ENCODE measurements at places on chromosomes 2 and 18.

DNA sequence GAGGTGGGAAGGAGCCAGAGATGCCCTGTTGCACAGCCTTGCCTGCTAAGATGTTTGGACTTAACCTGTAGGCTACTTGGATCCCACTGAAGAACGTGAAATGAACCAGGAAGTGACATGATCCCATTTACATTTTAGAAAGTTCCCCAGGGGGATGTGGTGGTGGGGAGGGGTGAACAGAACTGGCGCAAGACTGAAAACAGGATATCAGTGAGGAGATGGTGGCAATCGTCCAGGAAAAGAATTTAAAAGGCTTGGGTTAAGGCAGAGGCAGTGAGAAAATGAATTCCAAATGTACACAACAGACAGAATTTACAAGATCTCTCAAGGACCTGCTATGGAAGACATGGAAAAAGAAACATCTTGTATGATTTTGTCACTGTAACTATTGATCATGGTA, 42.3 kb downstream of the SULT1C2 start:
- no peak for DNase-seq

GRCh38 chr2:170022692-170023091, 155.3 kb upstream of the MYO3B start:
- DNase-seq: no peak

DNA sequence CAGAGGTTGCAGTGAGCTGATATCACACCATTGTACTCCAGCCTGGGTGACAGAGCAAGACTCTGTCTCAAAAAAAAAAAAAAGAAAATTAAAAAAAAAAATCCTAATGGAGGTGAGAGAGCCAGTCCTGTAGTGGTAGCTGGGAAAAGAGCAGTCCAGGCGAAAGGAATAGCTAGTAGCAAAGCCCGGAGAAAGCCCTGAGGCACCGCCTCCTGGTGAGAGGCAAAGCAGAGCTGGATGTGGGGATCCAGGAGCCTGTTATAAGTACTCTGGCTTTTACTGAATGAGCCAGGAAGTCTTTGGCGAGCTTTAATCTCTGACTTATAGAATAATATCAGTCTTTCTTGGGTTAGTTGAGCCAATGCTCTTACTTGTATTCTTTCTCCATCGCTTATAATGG, 6.6 kb upstream of the KLHL23 start:
- no peak for DNase-seq

DNA sequence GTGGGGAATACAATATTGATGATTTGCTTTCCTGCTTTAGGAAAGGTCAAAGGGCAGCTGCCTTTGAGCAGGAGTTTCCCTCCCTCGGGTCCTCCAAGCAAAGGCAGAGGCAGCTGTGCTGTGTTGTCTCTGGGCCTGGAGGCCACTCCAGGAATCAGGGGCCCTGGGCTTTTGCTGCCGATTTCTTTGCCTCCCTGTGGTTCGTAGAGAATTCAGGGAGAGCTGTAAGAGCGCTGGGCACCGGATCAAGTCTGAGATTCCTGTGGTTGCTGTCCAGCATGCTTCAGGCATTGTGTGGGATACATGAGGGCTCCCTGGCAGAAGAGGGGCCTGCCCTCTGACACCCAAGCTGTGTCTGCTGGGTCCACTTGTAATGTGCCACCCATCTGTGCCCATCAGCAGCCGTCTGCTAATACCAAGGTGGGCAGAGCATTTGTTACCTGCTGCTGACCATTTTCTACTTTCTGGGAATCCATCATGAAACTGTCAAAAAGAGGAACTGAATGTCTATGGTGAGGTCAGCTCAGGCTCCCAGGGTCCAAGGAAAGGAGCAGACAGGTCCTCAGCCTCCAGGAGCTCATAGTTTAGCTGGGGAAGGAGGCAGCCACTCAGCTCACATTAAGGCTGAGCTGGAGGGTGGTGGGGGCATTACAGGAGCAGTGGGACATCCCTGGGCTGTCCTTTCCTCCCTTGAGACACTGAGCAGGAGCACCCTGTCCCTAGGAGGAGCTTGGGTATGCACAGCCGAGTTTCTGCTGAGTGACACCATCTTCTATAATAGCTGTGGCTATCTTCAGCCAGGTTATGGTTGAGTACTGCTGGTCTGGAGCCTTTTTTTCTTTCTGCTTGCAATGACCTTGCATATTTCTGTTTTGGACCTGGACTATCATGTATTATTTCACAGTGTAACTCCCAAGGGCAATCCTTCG, 68.5 kb downstream of the CTIF start:
- DNase-seq: no peak

DNA sequence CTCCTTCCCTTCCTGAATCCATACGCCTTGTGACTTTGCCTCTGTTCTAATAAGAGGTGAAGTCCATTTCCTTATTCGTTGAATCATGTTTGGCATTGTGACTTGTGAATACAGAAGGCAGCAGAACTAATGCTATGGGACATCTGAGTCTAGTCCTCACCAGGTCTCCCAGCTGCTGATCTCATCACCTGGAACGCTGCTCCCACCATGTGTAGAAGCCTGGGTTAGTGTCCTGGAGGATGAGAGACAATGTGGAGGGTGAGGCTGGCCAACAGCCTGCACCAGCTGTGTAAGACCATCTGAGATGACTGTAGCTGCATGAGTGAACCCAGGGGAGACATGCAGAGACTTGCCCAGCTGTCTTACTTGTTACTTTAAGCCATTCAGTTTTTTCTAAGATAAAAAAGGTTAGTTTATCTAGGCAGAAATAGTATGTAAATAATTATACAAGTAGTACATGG, 3.5 kb upstream of the HAAO start:
- no peak for DNase-seq

DNA sequence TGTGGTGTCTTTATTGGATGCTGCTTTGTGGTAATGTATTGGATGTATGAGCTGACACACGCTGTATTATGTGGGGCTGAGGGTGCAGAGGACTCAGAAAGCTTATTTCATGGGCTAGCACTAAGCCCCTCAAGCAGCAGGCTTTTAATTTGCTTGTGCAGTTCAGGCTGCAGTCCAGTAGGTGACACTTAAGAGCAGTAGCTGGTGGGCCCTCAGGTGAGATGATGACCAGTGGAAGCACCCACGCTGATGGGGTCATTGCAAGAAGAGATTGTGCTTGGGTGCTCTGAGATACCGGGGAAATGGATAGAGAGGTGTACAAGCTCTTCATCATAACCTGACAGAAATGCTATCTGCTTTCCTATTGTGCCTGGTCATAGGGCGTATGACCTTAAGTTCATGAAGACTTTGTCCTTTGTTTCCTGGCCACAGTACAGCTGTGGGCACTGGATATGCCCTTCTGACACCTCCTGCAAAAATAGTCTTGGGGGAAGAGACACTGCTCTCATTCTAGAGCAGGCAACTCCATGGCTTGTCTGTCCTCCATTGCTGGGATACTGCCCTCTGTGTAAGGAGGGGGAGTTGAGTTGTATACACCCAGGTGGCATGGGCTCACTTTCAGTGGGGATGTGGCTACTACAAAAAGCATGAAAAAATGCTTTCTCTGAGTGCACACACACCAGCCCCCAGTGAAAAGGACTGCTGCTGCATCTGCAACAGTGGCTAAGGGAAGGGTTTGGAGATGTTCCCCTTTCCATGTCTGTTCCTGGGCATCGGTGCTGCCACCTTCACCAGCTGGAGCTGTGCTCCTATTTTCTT, 205.7 kb upstream of the ZSWIM2 start:
- DNase-seq: no peak

GRCh38 chr2:180254872-180255271, 247.8 kb upstream of the CWC22 start:
- no peak for DNase-seq
